Activated T-helper 1 cell treated with Interleukin-2 at 50 U/mL for 16 hours (primary cell): ENCODE measurements at places on chromosomes 4 and X.

GRCh38 chr4:87049508-87049907 lies 114.7 kb downstream of the AFF1 start:
- no peak for DNase-seq

- DNase-seq = no peak
Measured at GRCh38 chrX:109679820-109680219, 53.2 kb downstream of the ACSL4 start.

- DNase-seq = no peak
Measured at GRCh38 chr4:134687646-134688628, 486.3 kb upstream of the PABPC4L start.

DNA sequence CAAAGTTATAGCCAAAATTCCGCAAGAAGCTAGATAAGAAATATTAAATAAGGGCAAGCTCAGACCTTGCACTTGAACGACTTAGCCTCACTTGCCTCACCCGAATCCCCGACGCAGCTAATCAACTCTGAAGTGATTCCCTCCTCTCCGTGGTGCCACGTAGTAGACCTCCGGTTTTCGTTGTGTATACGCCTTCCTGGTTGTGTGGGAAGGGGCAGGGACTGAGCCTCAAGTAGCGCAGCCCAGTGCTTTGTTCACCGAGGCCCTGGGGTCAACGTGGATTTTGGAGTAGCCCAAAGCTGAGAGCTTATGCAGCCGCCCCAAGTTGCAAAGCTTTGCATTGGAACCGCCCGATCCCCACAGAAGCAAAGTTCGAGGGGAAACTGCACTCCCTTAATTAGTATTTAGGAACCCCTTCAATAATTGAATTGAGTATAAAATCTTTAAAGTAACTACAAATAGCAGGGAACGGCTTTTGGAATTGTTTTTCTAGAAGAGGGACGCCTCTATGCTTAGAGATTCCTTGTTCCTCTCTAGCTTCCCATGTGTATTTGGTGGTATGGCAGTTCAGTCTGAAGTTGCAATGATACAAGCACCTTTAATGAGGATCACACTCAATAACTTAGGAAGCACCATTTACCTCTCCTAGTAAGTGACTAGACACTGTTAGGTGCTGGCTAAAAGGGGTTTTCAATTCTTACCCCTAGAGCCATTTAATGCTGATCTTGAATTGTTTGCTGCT lies 55.7 kb downstream of the LINC00632 start:
- no peak for DNase-seq

GRCh38 chr4:108213723-108214122 lies 45.0 kb upstream of the LEF1 start:
- DNase-seq = no peak

- no peak for DNase-seq
Measured at GRCh38 chrX:125505207-125505606, 185.5 kb downstream of the TEX13C start.

DNA sequence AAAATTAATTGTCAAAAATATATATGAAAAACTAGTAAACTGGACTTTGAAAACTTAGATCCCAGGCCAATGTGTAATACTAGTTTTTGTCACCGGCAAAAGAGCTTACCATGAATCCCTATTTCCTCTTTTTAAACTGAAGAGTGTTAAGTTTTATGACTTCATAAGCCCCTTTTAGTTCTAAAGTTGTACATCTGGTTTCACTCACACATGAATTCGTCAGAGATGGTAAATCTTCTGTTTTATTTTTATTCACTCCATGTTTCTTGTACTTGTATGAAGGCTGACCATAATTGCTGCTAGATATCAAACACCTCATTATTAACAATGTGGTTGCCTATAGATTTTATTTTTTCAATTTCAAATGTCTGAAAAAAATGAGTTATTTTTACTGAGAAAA lies 827.9 kb downstream of the PCDH7 start:
- DNase-seq = no peak

- no peak for DNase-seq
Measured at GRCh38 chr4:87007528-87008446, 73.0 kb downstream of the AFF1 start.

DNA sequence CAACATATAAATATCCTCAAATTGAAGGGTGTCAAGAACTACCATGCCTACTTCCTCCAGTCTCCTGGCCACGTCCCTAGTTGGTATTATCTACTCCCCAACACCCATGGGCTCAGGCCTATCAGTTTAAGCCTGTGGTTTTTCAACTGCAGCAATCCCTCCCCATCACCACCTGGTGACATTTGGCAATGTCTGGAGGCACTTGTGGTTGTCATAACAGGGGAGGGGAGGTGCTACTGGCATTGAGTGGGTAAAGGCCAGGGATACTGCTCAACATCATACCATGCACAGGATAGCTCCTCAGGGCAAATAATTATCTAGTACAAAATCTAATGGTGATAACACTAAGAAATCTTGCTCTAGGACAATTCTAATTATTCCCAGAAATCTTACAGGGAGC lies 95.3 kb downstream of the COMMD8 start:
- DNase-seq = no peak

DNA sequence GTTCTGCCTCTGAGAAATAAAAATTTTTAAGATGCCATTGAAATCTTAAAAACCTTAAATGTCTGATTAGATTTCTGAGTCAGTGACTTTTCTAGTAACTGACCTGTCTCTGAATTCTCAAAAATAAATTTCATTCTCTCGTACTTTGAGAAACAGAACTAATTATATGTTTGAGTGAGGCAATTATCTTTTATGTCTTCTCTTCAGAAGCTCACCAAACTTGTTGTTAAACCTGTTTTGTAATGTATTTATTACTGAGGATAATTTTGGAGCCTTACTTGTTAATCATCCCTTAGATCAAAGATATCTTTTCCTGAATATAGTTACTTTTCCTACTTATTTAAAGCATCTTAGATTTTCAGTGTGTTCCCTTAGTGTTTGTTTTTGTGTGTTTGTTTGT lies 64.5 kb upstream of the MMAA start:
- DNase-seq = no peak

DNA sequence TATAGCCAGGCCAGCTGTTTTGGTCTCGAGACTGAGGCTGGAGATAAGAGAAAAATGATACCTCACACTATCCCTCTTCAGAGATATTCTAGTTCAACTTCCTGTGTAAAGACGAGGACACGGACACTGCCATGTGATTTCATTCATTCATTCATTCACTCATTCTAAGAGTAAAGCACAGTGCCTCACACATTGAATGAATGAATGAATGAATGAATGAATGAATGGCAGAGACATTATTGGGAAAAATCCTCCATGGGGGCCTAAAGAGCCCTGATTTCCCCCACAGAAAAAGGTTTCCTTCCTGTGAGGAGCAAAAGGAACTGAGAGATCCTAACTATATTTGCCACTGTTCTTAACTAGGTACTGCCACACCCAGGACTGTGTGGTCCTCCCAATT lies 183.4 kb upstream of the MAP3K15 start:
- no peak for DNase-seq

DNA sequence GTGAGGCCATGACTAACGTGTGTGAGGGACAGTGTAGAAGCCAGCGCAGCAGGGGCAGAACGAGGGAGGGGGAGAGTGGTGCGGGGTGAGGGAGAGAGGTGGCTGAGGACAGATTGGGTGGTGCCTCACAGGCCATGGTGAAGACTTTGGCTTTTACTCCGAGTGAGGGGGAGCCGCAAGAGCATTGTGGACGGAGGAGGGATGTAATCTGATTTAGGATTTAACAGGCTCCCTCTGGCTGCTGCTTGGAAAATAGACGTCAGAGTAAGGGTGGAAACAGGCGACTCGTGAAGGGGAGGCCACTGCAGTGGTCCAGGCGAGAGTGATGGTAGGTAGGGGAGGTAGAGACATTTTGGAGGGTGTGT lies 13.0 kb downstream of the PPP1R3F start:
- DNase-seq = no peak

GRCh38 chr4:47373709-47374108 lies 89.8 kb downstream of the COMMD8 start:
- DNase-seq = no peak

DNA sequence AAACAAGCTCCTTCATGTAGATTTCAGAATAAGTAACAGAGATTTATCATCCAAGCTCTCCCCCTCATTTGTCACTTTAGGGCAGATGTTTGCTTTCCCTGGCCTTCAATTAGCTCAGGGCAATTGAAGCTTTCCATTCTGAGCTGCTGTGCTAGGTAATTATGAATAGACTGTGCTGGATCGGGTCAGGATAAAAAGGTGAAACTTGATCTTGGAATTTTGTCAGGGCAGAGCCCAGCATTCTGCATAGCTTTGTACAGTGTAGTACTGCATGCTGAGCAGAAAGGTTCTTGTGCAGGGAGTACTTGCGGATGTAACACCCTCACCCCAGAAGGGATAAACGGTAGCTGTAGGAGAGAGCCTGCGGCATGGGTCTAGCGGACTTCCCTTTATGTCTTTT lies 64.0 kb upstream of the CLDN34 start:
- DNase-seq = no peak

DNA sequence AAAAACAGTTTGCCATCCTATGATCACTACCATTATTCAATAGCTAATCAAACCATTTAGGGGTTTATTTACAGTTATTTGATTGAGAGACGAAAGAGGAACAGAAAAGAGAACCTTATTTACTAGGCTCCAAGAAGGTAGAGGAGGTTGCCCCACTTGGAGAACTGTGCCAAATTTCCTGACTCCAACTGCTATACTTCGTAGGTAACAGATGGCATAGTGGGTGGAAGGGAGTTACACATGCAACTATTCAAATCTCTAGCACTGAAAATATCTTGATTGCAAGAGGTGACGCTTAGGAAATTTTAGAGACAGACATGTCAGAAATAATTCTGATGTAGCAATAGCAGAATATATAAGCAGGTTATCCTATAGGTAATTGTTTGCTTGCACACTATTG lies 38.0 kb upstream of the TMPRSS11F start:
- DNase-seq = no peak

DNA sequence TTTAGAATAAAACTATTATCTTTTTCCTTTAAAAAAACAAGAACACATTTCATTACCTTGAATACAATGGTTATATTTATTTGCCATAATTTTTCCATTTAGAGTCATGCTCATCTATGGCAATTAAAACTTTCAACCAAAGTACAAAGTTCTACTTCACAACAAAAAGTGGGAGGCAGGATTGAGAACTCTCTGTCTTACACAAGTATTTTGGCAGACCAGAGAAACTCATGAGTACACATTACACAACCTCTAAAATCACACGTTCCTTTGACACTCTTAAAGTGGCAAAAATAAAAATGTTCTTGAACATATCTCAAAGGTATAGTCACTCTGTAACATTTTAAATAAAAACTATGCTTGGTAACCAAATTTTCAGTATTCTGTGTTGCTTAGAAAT lies 213.4 kb downstream of the IL15 start:
- no peak for DNase-seq

GRCh38 chr4:121898150-121898549 lies 27.9 kb upstream of the BBS7 start:
- no peak for DNase-seq

- no peak for DNase-seq
Measured at GRCh38 chr4:57668621-57669020, 558.4 kb upstream of the IGFBP7 start.

DNA sequence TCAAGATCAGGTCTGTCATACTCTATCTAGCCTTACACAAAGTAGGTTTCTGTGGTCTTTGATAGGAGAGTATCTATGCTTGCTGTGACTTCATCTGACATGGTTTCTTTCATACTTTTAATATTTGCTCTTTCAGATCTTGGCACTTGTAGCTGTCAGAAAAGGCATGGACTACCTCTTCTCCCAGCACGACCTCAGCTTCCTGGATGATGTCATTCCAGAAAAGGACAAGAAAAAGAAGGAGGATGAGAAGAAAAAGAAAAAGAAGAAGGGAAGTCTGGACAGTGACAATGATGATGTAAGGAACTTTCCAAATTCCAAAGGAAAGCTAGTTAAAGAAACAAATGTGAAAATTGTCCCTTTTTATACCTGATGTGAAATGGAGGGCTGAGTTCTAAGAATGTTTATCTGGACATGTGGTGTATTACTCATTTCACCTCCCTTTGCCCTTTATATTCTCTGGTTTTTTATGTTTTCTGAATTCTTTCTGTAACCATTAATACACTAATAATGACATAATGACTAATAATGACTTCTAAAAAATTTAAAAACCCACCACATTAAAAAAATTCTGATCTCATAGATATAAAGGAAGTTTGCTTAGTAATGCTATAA lies 221.2 kb downstream of the SLC4A4 start:
- no peak for DNase-seq

DNA sequence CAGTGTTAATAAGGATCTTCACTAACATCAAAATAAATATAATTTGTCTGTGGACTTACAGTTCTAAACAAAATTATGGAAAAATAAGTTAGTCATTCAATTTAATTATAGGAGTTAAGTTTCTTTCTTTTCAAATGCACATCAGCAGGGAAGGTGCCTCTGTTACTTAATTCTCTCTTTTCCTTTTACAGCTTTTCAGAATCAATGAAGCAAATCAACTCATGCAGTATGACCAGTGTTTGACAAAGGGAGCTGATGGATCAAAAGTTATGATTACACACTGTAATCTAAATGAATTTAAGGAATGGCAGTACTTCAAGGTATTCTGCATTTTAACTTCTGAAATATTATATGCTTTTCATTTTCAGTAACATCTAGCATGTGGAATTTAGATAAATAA lies 15.9 kb downstream of the HMGB2 start:
- no peak for DNase-seq

DNA sequence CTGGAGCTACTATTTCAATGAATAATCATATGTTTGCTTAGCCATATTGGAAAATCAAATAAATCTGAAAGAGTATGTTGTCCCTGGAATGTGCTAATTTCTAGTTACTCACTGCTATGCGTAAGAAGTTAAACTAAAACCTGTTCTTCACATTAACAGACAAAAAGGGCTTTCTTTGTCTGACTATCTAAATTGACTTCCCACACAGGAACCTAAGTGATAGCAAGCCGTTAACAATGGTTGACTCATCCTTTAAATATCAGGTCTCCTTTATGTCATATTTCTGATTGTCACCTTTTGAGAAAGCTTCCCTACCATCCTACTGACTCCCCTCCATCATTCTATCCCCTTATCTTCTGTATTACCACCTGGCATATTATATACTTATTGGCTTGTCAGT lies 81.4 kb downstream of the AMELX start:
- no peak for DNase-seq

GRCh38 chrX:109360301-109360700 lies 121.6 kb downstream of the GUCY2F start:
- DNase-seq = no peak

- no peak for DNase-seq
Measured at GRCh38 chrX:22037225-22037624, 5.1 kb downstream of the PHEX start.

DNA sequence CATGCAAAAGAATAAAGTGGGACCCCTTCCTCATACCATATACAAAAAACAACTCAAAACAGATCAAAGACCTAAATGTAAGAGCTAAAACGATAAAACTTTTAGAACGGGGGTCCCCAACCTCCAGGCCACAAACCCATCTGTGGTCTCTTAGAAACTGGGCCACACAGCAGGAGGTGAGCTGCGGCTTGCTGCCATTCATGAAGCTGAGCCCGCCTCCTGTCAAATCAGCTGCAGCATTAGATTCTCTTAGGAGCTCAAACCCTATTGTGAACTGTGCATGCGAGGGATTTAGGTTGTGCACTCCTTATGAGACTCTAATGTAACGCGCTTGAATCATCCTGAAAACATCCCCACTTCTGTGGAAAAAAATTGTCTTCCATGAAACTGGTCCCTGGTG lies 7.0 kb upstream of the GATA1 start:
- no peak for DNase-seq

- DNase-seq = no peak
Measured at GRCh38 chr4:58825278-58825677, 1715.1 kb upstream of the IGFBP7 start.
